ENCODE measurements at places on chromosomes 7 and 10.

- no peak for DNase-seq
These were observed 292.8 kb downstream of the SFMBT2 start for GRCh38 chr10:7117806-7118674.

GRCh38 chr10:114550756-114551635 lies 107.1 kb downstream of the ABLIM1 start:
- peak; percentile 54 for DNase-seq

DNA sequence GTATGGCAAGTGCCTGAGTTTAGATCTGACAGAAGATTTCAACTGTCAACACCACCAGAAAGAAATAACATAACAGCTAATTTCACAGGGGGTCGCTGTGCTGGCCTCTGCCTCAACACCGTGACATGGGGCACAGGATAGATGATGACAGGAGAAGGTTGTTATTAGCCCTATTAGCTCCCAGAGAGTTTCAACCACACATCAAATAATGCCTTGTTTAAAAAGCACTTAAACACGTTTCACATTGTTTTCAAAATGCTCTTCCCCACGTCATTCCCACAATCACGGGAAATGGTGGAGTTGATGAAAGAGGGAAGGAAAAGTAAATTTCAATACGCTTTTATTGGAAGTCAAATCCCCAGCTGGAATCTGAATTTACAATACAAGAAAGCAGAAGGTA lies 184.7 kb downstream of the MAGI2 start:
- no peak for DNase-seq

GRCh38 chr7:133491846-133492652 lies 239.2 kb downstream of the EXOC4 start:
- no peak for DNase-seq

- no peak for DNase-seq
These were observed 20.3 kb downstream of the SBDS start for GRCh38 chr7:66974986-66975590.

DNA sequence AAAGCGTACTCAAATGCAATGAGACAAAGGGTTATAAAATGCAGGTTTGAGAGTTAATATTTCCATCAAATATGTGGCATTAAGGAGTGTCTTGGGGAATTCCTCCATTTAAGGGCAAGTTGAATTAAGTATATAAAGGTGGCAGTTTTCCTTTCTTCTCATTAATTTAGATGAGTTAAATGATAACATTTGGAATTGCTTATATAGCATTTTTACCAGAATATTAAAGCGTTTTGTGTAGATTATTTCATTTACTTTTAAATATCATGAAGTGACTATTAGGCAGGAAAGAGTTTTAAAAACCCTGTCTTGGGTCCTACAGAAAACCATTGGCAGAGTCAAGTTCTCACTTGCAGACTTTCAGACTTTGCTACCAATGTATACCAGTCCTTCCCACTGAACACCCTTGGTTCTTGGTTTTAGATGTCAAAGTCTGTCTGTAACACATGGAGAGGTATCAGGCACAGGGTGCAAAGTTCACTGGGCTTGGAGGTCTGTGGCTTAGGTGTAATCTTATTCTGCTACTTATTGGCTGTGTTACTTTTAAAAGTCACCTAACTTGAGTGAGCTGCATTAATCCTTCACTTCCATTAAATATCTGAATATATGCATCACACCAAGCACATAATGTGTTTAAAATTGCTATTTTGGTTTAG lies 51.0 kb downstream of the ASB4 start:
- no peak for DNase-seq

DNA sequence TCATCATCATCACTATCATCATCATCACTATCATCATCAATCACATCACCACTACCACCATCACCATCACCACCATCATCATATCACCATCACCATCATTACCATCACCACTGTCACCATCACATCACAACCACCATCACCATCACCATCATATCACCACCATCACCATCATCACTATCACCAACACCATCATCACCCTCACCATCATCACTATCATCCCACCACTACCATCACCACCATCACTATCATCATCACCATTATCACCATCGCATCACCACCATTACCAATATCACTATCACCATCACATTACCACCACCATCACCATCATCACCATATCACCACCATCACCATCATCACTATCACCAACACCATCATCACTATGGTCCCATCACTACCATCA lies 539.1 kb downstream of the PTPRN2 start:
- no peak for DNase-seq

GRCh38 chr7:1301054-1301881 lies 68.6 kb downstream of the UNCX start:
- no peak for DNase-seq

DNA sequence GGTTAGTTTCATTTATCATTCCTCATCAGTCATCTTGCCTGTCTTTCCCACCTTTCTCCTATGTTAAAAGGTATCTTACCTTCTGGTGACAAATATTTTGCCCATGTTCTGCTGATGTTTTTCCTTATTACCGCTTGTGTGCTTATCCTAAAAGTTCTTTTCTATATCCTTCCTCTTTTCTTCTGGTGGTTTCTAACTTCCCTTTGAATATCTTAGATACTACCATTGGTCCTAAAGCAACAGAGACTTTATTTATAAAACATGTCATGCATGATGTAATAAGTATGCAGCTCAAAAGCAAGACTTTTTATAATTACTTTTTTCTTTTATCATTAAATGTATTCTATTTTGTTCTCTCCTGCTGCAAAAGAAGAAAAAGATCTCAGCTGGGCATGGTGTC lies 24.8 kb downstream of the TBC1D12 start:
- no peak for DNase-seq

- no peak for DNase-seq
These were observed 57.2 kb upstream of the FOXI2 start for GRCh38 chr10:127679642-127680255.

DNA sequence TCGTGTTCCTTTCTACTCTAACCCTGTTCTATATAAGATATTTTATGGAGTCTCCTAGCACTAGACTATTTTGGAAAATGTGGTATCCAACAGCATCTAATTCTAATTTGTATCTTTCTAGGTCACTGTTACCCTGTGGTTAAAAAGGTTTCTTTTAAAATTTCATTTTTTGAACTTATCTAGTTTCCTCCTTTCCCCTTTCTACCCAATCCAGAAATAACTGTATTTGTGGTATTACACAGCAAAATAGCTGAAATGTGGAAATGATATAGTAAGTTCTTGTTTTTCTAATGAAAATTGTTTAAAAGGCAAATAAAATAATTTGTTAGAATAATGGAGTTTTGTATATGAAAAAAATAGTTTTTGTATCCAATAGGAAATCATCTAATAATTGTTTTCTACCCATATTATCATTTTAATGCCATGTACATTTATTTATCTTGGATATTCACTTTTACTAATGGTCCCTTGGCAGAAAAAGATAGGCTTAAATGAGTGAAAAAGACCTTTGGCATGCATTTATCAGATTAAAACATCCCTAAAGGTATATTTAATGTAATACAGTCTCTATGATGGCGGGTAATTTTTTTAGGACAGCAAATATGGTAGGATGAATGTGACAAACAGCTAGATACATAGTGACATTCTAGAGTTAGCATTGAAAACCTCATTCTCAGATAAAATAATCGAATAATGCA lies 175.5 kb upstream of the PLXDC2 start:
- no peak for DNase-seq

GRCh38 chr7:35722054-35722849 lies 27.3 kb upstream of the HERPUD2 start:
- DNase-seq, result no peak

- DNase-seq, result no peak
These were observed 75.2 kb downstream of the INSIG1 start for GRCh38 chr7:155372782-155373358.

DNA sequence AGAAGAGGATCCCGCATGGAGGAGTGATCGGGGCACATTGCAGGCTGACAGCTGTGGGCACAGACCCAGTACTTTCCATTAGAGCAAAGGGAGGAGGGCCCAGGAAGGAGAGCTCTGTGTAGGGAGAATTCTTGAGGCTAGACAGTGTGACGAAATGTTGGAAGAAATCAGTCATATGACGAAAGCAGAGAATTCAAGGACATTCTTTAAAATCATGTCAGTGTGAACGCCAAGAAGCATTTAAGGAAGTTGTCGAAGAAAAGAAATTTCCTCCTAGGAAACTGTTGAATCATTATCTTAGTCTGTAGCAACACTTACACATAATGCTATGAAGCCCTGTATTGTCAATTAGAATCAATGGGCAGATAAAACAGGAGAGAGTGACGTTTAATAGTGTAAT lies 191.3 kb upstream of the ADARB2 start:
- no peak for DNase-seq

GRCh38 chr7:78052112-78052511 lies 253.5 kb downstream of the PHTF2 start:
- DNase-seq, result no peak

DNA sequence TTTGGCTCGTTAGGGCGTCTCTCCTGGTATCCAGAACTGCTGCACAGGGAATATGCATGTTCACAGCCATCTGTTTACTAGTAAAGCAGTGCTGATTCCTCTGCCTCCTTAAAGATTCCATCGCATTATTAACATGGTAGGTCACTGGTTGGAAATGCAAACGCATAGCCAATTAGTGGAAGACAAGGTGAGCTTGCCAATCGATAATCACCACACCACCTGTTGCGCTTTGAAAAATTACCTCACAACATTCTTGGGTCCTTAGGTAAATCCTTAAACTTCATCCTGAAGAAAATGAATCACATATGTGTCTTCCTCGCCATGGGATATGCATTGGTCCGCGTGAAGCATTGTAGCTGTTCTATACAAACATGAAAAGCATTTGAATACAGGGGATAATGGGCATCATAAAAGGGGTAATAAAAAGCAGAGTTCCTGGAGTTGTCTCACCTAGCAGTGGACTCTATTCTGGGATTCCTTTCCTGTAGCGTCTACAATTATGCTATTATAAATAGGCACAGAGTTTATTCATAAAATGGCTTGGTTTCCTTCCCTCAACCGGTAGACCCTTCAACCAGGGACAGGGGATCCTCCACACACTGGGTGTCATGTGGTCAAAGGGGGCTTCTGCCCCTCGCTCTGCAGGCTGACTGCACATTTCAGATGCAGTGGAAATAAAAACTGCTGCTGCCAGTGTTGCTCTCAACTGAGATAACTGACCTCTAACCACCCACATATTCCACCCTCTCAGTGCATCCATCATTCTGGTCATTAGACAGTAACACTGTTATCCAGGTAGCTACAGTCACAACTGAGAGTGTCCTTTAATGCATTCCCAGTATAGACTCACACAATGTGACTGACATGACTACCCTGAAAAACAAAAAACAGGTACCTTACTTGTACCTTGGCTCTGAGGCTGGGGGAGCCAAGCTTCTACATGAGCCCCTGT lies 389.2 kb upstream of the NFE2L3 start:
- no peak for DNase-seq

GRCh38 chr7:115267503-115267902 lies 345.6 kb downstream of the MDFIC start:
- no peak for DNase-seq

- DNase-seq, result no peak
These were observed 243.8 kb downstream of the MTERF1 start for GRCh38 chr7:91636728-91637127.

DNA sequence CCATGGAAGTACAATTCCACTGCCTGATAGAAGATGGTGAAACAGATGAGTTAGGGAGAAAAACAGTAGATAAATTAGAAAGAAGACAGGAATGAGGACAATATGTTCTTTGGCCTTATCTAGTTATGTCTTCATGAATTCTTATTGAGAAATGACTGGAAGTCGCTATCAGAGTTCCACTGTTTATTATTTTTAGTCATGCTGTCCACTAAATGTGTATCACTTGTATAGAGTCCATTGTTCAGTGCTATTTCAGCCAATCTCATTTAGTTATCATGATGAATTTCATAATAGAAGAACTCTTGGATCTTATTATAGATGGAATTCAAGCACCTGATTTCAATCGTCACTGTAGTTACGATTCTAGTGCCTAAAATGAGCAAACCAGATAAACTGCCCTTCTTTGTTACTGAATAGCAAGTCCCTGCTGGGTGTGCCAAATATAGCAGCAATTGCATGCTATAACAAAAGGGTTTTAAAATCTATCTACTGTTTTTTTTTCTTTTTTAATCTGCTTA lies 177.7 kb upstream of the COL1A2 start:
- no peak for DNase-seq

DNA sequence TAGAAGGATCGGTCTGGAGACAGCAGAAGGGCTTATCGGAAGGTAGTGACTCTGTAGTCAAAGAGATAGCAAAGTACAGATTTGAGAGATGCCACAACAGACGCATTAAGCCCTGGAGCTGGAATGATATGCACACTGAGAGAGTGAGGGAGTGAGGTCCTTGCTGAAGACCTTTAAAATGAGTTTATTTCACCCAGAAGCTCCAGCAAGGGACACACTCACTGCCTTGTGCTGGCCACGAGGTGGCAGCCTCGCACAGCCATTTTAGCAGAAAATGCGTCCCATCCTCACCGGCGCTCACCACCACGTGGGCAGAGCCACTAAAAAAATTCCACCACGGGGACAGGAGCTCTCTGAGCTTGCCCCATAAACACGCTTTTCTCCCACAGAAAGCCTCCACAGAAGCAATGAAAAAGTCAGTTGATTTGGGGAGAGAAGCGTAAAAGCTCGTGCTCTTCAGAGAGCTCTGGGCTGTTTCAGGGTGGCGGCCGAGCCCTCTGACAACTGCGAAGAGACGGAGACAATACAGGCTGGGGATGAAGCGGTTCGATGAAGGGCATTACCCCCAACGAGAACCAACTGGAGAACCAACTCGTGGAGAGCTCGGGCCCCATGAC lies 163.0 kb upstream of the KLF14 start:
- DNase-seq, result peak; percentile 72

DNA sequence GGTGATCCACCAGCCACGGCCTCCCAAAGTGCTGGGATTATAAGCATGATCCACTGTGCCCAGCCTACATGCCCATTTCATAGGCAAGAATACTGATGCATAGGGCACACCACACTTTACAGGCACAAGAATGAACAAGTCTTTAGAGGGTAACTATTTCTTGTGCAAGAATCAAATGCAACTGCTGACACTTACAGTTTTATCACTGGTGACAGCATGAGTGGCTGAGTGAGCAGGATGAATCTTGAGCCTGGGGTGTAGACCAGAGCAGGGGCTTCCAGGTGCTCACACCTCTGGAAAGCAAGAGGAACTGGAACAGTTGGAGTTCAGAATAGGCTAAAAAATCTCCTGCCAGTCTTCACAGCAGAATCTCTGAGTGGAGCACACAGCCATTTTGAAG lies 287.5 kb downstream of the KCNMA1 start:
- no peak for DNase-seq
